ENCODE measurements at places on chromosomes 7 and 10.

DNA sequence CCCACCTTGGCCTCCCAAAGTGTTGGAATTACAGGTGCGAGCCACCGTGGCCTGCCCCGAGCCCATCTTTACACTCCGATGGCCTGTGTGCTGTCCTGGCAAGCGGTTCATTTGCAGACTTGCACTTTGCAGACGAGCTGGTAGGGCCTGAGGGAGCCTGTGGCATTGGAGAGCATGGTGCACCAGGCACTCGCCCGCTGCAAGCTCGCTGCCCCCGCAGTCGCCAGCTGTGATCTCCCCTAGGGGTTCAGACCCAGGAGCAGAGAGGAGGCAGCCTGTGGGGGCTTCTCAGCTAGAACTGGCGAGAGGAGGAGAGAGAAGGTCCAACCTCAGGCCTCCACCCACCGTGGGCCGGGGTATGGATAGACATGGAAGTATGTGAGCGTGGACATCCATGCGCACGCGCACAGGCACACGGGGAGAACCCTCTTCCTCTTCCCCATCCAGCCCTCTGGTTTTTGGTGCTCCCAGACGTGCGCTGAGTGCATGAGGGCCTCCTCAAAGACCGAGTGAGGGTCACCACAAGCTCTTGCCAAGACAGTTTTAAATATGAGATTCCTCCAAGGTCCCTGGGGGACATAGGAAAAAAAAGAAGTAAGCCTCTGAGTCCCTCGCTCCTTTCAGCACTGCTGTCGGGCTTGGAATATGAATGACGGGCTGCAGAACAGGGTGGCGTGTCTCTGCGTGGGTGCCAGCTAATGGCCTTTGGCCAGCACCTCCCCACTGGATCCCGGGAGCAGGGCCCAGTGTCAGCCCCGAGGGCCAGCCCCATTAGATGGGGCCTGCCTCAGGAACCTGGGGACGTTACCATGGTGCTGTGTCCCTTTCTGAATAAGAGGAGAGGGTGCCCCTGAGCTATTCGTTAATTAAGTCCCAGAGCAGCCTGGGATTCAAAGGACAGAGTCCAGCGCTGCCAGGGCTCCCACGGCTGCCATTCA is 15.1 kb upstream of the TTYH3 start:
- DNase-seq = no peak

GRCh38 chr7:70886547-70886946 is 245.4 kb upstream of the GALNT17 start:
- no peak for DNase-seq

DNA sequence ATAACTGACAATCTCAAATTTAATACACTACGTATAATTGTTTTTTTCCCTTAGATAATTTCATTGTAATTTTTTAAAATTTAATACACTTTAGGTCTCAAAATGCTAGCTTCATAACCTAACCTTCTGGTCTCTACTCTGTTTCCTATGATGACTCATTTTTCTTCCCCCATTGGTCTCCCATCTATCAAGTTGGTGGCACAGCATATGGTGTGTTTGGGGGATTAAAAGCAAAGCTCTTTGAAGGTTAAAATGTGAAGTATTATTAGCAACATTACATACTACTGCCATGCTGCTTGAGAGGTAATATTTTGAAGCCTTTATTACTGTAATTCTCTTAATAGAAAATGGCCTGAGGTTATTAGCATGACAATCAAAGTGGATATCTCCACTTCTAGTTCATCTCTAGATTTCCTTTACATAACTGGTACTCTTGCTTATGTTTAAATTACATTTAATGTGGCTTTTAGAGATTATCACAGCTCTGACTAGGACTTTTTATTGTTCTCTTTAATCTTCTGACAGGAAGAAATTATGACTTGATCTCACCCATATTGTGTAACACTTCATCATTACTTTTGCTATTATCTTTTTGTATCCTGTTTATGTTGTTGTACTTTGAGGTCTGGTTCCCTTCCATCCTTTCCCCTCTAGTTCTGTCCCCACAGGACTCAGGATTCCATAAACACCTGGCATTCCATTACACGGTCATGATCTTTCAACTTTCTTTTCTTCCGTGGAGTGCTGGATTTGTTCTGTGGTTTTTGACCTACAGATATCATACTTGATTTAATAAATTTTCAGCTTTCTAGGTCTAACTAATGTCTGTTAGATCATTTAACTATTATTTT is 185.1 kb downstream of the SEMA3D start:
- peak; percentile 16 for DNase-seq

GRCh38 chr10:122543676-122544445 is 16.7 kb upstream of the DMBT1 start:
- DNase-seq = no peak

DNA sequence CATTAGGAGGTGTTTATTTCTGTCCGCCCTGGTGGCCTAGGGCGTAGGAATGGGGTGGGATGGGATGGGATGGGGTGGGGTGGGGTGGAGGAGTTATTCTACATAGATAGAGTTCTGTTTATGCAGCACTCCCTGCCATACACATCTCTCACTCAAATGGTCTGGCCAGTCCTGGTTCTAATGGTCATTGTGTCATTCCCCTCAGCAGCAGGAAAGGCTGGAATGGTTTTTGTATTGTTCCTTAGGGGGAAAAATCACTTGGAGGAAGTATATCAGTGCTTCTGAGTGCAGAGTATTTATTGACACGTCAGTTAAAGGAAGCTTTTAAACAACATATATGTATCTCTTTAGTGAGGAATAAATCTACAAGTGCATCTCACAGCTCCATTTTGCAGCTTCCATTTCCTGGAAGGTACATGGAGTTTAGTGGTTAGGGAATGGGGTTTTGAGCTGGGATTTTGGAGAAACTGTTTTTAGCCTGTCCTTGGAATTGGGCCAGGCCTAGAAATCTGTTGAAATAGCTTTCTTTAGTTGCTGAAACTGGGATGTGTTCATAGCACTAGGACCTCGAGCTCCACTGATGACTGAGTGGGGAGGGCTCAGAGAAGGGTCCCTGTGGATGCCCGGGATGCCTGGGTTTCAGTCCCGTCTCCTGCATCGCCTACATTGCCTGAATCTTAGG is 8.3 kb downstream of the TSPAN14 start:
- DNase-seq = no peak

GRCh38 chr7:138313829-138314178 is 146.3 kb upstream of the TRIM24 start:
- no peak for DNase-seq

Data from D341Med (cell line).